Left colon (tissue), 2 donors: ENCODE measurements at places on chromosomes 5 and 9.

GRCh38 chr5:390623-391491, 52.1 kb upstream of the EXOC3 start:
- peak; percentile 61 for DNase-seq

DNA sequence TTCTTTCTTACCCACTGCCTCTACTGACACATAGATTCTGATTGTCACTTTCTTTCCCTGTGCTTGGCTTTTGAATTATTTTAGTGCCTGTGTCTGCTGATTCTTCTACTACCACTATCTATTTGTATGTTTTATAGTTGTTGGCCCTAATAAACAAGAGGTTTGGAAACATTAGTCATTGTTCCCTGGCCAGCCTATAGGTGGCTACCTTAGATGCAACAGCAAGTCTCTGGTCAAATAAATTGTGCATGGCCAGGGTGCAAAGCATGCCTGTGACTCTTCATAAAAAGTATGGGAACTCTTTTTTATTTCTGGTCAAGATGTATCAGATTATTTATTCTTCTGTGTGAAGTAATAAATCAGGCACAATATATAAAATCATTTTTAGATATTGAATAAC, 124.4 kb downstream of the PLK2 start:
- DNase-seq = no peak

DNA sequence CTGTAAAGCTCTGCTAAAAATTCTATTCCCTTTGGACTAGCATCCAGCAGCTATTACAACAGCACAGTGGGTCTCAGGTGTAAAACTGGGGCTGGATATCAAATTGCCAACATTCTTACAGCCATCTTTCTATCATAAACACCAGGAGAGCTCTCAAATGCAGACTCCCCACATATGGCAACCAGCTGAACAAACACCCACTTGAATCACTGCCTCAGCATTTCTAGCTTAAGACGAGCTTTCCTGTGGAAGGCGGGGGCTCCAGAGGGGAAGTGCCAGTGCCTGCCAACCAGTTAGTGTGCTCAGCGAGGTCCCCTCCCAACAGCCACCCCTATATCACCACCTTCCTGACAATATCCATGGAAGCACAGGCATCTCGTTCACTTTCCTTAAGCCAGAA, 62.2 kb downstream of the IPPK start:
- no peak for DNase-seq

DNA sequence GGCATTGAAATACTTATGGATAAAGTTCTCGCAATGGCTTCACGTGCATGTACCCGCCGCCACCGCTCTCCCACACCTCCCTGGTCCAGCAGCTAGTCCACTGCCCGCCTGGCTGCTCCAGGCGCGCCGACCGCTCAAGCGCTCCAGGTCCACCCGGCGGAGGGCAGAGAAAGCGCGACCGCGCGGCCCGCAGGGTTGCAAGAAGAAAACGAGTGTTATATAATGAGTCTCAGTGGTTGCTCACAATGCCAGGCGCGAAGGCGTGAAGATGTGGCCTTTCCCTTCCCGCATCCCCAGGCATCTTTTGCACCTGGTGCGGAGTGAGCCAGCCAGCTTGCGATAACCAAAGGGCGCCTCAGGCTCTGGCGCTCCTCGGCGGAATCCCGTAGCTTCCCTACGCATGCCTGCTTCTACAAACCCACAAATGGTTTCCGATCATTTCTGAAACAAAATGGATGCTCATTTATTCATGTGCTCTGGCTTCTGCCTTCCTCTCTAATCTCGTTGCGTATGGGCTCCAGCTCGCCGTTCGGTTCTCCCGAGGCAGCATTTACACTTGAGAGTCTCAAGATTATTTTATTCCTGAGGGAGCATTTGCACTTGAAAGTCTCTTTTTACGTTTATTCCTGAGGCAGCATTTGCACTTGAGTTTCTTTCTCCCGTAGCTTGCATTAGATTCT, 25.7 kb downstream of the CDKN2A start:
- no peak for DNase-seq

DNA sequence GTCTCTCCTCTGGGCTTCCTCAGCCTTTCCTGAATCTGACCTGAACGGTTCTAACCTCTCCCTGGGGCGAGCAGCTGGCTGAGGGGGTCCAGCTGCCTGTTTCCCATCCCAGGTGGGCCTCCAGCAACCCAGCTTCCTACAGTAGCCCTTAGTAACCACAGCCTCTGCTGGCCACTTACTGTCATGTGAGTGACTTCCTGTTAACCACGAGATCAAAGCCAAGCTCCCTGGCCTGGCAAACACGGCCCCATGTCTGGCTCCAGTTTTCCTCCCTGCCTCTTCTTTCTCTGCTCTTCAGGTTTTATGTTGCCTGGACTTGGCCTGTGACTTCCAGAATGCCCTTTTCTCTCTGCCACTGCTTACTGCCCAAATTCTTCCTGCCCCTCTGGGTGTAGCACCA, 47.2 kb upstream of the DAB2IP start:
- DNase-seq = no peak

DNA sequence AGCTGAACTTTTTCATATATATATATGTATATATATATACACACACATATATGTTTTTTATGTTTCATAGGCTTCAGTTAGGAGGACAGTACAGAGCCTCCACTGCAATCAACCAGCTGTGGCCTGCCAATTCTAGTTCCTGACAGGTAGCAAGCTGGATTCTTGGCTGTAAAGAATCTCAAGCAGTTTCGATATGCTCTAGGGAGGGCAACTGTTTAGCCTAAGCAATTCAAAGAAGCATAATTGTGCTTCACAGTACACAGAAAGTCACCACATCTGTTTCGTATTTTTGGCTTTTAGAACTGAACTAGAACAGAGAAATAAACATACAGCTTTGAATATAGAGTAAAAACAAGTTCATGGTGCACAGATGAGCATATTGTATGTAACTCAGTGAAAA, 152.4 kb upstream of the ARRDC3 start:
- no peak for DNase-seq

DNA sequence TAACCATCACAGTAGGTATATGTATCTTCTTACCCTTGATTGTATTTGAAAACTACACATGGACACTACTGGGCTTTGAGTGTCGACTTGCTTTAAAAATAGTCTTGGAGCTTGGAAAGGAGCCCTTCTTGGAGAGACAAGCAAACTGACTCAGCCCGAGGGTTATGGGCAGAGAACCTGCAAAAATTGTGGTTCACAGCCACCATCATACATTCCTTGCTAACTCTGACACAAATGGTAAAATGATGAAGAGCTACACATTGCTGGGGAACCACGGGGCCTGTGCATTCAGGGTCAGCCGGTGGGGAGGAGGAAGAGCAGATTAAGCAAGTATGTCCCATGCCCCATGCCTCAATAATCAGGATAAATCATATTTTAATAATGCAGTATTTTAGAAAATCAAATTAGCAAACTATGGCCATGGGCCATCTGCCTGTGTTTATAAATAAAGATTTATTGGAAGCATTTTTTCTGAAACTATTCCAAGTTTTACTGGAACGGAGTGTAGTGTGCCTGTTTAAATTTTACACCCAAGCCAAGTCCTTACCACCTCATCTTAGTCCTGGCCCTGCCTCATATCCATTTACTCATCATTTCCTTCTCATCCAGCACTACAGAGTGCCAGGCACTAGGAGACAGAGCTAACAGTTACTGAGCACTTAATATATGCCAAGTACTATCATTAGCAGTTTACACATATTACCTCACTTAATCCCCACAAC, 195.7 kb downstream of the PALM2AKAP2 start:
- no peak for DNase-seq

DNA sequence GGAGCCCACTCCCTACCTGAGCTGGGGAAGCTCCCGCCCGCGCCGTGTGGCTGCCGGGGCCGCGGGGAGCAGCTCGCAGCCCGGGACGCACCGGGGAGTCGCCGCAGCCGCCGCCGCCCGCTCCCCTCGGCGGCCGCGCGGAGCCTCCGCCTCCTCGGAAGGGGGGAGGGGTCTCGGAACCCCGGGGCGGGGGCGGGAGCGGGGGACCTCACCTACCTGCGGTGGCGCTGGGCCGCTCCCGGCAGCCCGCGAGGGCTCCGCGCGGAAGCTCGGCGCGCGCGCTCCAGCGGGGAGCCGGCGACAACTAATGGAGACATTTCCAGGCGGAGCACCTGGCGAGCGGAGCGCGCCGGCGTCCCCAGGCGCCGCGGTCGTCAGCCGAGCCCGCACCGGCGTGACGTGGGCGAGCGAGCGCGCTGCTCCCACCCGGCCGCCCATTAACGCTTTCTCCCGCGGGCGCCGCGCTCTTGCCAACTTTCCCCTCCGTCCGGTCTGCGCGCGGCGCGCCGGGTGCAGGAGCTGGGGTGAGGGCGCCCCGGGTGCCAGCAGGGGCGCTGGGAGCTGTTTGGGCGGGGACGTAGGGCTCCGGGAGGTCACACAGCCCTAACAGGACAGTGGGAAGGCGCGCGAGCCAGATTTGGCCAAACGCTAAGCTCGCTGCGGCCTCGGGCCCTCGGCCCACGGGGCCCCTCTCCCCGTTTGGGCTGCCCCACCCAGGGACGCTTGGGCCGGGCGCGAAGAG, 4.3 kb upstream of the IRX4 start:
- no peak for DNase-seq

DNA sequence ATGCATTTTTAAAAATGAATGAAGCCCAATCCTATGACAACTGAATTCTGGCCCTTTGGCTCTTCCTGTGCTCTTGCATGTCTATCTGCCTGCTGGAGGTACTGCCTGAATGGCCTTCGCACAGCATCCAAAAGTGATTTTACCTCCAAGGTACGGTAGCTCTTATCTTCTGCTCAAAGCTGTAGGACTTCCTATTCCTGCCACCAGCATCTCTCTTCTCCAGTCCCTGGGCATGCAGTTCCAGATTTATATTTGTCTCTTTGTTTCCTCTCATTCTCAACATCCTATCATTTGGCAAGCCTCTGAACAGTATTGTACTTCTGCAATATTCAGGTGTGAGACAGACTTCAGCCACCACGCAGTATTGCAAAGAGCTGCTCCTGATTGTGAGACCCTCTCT, 43.7 kb upstream of the SH3GL2 start:
- DNase-seq = no peak

GRCh38 chr5:112576298-112576925, 157.3 kb upstream of the EPB41L4A start:
- DNase-seq = no peak

DNA sequence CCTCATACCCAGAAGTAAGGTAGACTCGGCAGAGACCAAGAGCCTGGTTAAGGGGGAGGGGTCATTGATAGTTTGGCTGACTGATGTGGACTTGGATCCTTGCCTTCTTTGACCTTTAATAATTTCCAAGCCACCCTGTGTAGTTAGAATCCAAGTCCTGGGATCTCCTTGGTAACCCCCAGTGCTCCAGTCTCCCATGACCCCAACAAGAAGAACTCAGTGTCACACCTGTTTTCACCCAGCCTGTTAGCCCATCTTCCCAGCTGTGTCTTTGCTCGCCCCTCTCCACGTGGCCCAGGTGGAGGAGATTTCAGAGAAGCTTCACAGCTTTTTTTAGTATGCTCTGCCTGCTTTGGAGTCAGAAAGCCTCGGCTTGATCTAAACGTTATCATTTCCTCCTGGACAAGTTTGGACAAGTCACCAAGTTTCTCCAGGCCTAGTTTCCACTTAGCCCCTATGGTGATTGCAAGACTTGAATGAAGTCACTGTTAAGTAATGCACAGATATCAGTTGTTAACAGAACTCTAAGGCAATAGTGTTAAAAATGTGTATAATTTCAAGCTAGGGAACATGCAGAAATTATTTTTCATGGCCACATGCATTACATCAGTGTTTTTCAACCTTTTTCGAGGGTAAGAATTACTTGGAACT, 170.0 kb downstream of the TMEM38B start:
- no peak for DNase-seq

DNA sequence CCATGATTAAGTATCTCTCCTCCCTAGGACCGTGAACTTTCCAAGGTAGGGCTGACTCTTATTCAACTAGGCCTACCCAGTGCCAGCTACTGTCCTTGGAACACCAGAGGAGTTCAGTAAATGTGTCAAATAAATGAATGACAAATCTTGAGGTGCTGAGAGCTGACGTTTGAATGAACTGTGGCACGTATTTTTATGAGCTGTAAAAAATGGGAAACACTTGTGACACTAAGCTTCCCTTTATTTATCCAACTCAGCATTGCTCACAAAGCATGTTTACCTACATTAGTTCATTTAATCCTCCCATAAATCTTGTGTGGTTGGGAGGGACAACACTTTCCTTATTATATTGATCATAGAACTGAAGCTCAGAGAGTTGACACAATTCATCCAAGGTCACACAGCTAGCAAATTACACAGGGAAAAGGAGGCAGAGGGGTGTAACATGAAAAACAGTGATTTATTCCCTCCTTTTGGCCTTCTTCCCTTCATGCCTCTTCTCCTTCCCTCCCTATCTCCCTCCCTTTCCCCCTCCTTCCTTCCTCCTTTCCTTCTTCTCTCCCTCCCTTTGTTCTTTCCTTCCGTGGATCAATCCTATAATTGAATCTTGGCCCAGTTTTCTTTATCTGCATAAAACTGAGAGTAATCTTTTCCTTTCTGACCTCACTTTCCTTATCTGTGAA, 412.6 kb downstream of the DMRT2 start:
- DNase-seq = no peak

DNA sequence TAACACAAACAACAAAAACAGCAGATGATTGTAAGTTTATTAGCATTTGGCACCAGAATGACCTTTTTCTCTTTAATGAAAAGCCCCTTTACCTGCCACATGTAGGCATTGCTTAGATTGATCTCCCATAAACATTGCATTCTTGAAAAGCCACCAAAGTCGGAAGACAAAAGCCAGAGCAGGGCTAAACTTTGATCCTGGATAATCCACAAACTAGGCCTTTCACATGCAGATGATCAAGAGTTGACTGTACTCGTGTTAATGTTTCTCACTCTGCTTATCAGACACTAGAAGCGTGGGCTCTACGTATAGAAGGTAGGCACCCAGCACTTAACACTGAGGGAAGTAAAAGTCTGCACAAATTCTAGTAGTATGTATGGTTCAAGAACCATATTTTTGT, 21.0 kb upstream of the PHF2 start:
- DNase-seq = no peak

DNA sequence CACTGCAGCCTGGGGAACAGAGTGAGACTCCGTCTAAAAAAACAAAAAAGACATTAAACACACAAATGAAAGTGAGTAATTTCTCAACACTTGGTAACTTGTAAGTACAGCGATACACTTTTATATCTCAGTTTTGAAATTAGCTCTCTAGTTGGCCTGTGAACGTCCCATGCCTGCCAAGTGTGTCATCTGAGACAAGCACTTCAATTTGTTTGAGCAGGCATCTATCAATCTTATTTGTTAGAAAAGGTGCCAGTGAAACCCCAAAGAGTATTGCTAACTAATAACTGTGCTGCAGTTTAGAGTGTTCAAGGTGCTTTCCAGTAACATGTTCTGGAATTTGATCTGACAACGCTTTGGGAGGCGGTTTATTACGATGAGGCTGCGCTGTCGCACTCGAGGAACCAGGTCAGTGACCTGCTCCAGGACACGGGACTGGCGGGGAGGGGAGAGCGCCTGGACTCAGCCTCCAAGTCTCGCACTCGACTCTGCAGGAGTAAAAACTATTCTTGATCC, 1.1 kb upstream of the SPIN1 start:
- DNase-seq = peak; percentile 72

DNA sequence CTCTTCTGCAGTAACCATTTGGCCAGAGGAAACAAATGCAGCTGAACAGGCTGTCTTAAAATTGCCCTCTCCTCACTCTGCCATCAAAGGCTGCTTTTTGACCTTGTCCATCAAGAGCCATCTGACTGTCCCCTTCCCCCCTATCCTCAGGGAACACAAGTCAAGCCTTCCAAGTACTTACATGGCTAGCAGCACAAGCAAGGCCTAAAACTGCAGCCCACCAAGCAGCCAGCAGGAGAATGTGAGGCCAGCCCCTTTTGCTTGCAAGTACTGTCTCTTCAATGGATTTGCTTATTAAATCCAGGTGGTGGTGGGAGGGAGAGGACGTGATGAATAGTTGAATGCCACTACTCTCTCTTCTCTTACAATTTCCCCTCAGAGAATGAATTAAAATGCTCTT, 83.5 kb downstream of the HTR1A start:
- no peak for DNase-seq
